ENCODE measurements at places on chromosomes 12 and 14.

DNA sequence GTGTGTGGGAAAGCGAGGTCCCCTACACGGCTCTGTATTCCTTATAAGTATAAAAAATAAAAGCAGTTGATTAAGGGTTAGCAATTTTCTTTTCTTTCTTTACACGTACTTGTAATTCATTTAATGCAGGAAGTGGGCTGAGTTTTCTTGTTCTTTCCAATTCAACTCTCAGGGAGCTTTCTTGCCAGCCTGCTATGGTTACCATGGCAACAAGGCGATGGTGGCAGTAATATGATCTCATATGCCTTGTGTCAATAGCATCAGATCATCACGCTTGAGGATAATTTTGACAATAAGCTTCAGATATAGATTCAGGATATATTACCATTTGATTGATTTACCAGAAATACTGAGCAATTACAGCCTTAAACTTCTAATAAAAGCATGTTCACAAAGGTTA is 466.5 kb downstream of the APAF1 start:
- no peak for DNase-seq

GRCh38 chr12:54581412-54581811 is 7.0 kb downstream of the PPP1R1A start:
- no peak for DNase-seq

DNA sequence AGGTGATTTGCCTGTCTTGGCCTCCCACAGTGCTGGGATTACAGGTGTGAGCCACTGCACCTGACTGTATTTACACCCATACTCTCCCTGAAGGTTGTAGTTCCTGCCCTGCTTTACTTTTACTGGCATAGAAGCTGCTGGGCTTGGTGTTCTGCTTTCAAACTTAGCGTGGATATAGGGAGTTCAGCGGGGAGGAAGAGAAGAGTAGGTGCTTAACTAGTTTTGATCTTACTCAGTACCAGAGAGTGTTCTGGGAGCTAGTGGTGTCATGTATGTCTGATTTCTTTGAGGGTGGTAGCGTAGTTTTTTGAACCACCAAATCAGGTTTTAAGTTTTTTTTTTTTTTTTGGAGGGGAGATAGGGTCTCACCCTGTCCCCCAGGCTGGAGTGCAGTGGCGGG is 13.8 kb downstream of the RCOR1 start:
- DNase-seq = no peak

DNA sequence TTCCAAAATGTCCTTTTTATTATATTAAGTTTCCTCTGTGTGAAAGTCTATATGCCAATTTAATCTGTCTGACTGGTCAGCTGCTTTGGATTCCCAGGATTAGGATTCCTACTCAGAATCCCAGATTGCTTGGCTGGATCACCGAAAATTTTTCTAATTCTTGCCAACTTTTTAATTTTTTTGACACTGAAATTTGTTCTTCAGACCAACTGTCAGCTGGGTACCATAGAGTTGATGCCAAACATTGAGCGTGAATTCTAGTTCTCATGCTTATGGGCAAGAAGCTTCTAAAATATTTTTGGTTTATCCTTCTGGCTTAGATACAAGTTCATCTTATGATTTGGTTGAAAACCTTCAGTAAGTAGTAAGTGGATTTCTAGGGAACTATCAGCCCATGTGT is 1611.4 kb upstream of the FLRT2 start:
- DNase-seq = no peak

GRCh38 chr12:67419810-67420209 is 150.7 kb downstream of the CAND1 start:
- no peak for DNase-seq

GRCh38 chr12:5407034-5407856 is 24.7 kb upstream of the NTF3 start:
- DNase-seq = no peak

All from NCI-H1694 (cell line).